ENCODE measurements at places on chromosomes 12 and 14. TPM values are rescaled to one million over a fixed set of nuclear protein-coding genes. Genes with fewer than 3 reads are reported as not detected.

GRCh38 chr14:75985618-75986438, at the start of gene IFT43:
Gene IFT43 (plus strand): TSS chr14:75985763. CDS start chr14:75985787, 24 bp downstream.
- H3K4me3 ChIP-seq = peak within 1 kb of the TSS; percentile 97
- DNase-seq = peak; percentile 96
- H3K27me3 ChIP-seq = no peaks in the 10 kb centered on the region
- H3K27ac ChIP-seq = peak within 1 kb of the TSS; percentile 68

DNA sequence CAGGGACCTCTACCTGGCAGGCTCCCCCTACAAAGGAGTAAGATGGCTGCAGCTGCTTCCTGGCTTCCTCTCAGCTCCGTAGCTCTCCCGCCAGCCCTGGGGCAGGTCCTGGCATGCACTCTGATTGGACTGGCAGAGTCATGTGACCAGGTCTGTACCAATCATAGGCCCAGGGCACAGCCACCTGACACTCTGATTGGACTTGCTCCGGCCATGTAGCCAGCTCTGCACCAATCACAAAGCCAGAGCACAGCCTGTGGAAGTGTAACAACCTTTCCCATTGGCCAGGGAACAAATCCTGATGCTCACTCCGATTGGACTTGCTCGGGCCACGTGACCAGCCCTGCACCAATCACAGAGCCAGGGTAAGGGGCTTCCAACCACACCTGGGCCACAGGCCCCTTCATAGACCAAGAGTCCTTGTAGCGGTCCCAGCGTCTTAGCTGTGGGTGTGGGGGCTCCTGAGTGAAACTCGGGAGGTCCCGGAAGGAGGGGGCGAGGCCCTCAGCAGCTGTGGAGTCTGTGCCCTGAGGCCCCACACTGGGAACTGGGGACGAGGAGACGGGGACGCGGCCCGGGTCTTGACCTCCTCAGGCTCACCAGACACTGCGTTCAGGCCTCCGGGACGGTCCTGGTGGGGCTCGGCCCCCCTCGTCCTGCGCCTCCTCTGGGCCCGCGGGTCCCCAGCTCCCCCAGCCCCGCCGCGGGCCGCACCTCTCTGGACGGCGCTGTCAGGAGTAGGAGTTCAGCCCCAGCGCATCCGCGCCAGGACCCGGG, 210.6 kb downstream of the ADGRD1 start:
- H3K27ac ChIP-seq = no peak overlapping the region
- no peak for DNase-seq
- H3K36me3 ChIP-seq = no peaks in the 10 kb centered on the region
- H3K4me1 ChIP-seq = no peaks in the 10 kb centered on the region
- H3K4me3 ChIP-seq = no peak overlapping the region

GRCh38 chr12:80400571-80400991, 43.5 kb upstream of the PTPRQ start:
- no peaks in the 10 kb centered on the region for H3K27me3 ChIP-seq
- H3K4me1 ChIP-seq = no peaks in the 10 kb centered on the region
- no peak for DNase-seq
- no peak overlapping the region for H3K4me3 ChIP-seq

GRCh38 chr14:88588081-88588480, 25.2 kb downstream of the ZC3H14 start:
- H3K27ac ChIP-seq = no peak overlapping the region
- H3K36me3 ChIP-seq = no peaks in the 10 kb centered on the region
- H3K4me1 ChIP-seq = no peaks in the 10 kb centered on the region
- no peak for DNase-seq

DNA sequence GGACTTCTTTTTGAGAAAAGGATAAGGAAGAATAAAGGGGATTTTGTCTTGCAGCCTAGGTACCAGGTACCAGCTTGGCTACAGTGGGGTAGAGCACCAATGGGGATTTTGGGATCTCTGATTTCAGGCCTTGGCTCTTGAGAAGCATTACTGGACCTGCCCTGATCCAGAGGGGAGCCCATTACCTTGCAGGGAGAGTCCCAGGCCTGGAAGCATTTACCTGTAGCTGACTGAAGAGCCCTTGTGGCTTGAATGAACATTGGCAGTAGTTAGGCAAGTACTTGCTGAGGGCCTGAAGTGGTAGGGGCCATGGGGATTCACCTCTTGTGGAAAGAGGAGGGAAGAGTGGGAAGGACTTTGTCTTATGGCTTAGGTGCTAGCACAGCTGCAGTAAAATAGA, 308.2 kb upstream of the FBXO33 start:
- H3K36me3 ChIP-seq = no peaks in the 10 kb centered on the region
- no peak for DNase-seq
- no peak overlapping the region for H3K27ac ChIP-seq
- no peaks in the 10 kb centered on the region for H3K27me3 ChIP-seq
- H3K4me1 ChIP-seq = no peaks in the 10 kb centered on the region
- H3K4me3 ChIP-seq = no peak overlapping the region

DNA sequence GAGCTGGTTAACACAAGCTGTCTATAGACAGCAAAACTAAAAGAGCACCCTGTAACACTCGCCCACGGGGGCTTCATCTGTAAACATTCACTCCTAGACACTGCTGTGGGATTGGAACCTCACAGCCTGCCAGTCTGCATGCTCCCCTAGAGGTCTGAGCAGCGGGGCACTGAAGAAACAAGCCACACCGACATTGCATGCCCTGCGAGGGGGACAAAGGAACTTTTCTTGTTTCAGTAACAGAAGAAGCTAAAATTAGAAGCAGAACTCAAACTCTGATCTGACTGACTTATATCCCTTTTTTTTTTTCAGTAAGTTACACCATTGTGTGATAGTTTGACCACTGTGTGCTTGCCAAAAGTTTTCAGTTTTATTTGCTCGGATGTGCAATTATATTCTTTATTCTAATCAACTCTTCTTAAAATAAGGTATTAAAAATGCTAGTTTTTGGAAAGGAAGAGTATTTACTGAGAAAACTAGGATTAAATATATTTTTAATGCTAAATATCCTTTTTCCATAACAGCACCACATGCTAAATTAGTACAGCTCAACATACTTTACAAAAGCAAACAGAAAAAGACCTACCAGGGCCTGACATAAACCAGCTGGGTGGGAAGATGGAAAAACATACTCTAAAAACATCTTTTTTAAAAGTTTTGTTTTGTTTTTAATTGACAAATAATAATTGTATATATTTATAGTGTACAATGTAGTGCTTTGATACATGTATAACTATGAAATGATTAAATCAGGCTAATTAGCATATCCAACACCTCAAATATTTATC, 100.2 kb downstream of the EPS8 start:
- DNase-seq = no peak

DNA sequence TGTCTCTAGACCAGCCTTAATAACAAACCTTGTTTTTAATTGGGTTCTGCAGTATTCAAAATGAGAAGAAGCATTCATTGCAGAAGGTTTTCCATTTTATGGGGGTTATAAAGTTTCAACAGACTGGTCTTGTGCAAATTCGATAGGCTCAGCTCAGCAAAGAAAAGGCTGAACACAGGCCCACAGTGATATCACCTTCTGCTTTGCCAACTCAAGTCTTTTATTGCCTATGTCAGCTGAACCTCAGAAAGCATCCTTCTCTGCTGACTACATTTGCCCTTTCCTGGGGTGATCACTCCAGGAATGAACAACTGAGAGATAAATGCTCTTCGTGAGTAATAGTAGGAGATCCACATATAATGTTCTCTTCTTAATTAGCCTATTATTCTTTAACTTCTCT, 134.5 kb upstream of the CCDC175 start:
- no peak overlapping the region for H3K4me3 ChIP-seq
- no peaks in the 10 kb centered on the region for H3K36me3 ChIP-seq
- H3K27me3 ChIP-seq = no peaks in the 10 kb centered on the region
- no peak overlapping the region for H3K27ac ChIP-seq
- DNase-seq = no peak
- H3K4me1 ChIP-seq = no peaks in the 10 kb centered on the region

GRCh38 chr12:124489220-124489619, 78.2 kb downstream of the NCOR2 start:
- DNase-seq = no peak
- H3K4me1 ChIP-seq = no peaks in the 10 kb centered on the region
- H3K36me3 ChIP-seq = no peaks in the 10 kb centered on the region
- H3K27ac ChIP-seq = no peak overlapping the region

DNA sequence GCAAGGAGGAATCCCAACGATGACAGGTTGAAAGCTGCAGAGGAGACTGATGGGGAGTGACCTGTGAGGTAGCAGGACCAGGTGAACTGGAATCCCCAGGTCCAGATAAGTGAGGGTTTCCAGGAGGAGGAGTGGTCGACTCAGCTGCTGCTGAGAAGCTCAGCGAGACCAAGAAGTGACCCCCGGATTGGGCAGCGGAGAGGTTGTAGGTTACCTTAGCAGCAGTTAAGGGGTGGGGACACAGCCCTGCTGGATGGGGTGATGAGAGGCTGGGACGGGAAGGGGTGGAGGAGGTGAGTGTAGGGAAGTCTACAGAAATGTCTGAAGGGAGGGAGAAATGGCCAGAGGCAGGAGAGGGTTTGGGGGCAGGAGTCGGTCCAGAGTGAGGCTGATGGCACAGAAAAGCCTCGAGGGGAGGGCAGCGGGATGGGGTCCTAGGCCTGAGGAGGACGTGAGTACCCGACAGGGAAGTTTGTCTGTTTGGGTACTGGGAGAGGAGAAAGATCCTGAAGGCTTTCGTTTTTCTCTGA, 2.6 kb upstream of the RCOR1 start:
- DNase-seq = no peak
- H3K27me3 ChIP-seq = no peaks in the 10 kb centered on the region
- no peak overlapping the region for H3K27ac ChIP-seq
- H3K4me3 ChIP-seq = no peak overlapping the region
- H3K36me3 ChIP-seq = no peaks in the 10 kb centered on the region

GRCh38 chr12:65779091-65779642, 45.1 kb upstream of the HMGA2 start:
- no peak overlapping the region for H3K4me3 ChIP-seq
- H3K4me1 ChIP-seq = no peaks in the 10 kb centered on the region
- H3K27ac ChIP-seq = no peak overlapping the region
- no peaks in the 10 kb centered on the region for H3K36me3 ChIP-seq
- H3K27me3 ChIP-seq = no peaks in the 10 kb centered on the region

- H3K27ac ChIP-seq = peak overlapping the region; percentile 36
- no peaks in the 10 kb centered on the region for H3K36me3 ChIP-seq
- no peak for DNase-seq
- no peaks in the 10 kb centered on the region for H3K4me1 ChIP-seq
These were observed 192.9 kb upstream of the NUDT4 start for GRCh38 chr12:93184672-93185368.

- no peak for DNase-seq
- no peak overlapping the region for H3K4me3 ChIP-seq
- H3K36me3 ChIP-seq = no peaks in the 10 kb centered on the region
- no peaks in the 10 kb centered on the region for H3K27me3 ChIP-seq
These were observed 38.8 kb downstream of the UBR7 start for GRCh38 chr14:93245764-93246420.

- no peak for DNase-seq
- H3K36me3 ChIP-seq = no peaks in the 10 kb centered on the region
- H3K4me1 ChIP-seq = no peaks in the 10 kb centered on the region
- H3K4me3 ChIP-seq = no peak overlapping the region
- no peaks in the 10 kb centered on the region for H3K27me3 ChIP-seq
These were observed 2.3 kb downstream of the TCP11L2 start for GRCh38 chr12:106304797-106305196.

DNA sequence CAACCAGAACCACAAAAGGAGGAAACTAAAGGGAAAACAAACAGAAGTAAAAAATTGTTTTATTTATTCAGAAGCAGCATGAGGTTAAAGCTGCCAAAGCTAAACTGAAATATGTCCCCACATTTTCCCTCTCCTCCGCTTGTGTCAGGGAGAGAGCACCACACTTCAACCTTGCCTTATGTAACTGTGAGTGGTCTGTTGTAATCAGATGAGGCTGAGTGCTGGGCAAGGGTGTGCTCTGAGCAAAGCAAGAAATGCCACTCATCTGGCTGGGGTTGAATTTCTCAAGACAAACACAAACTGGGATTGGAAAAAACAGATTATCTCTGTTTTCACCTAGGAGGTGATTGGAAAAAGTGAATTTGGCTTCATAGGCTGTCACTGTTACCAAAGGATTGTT, 12.2 kb downstream of the CAPZA3 start:
- no peak for DNase-seq
- H3K27ac ChIP-seq = no peak overlapping the region
- no peaks in the 10 kb centered on the region for H3K36me3 ChIP-seq
- H3K27me3 ChIP-seq = no peaks in the 10 kb centered on the region
- no peaks in the 10 kb centered on the region for H3K4me1 ChIP-seq

DNA sequence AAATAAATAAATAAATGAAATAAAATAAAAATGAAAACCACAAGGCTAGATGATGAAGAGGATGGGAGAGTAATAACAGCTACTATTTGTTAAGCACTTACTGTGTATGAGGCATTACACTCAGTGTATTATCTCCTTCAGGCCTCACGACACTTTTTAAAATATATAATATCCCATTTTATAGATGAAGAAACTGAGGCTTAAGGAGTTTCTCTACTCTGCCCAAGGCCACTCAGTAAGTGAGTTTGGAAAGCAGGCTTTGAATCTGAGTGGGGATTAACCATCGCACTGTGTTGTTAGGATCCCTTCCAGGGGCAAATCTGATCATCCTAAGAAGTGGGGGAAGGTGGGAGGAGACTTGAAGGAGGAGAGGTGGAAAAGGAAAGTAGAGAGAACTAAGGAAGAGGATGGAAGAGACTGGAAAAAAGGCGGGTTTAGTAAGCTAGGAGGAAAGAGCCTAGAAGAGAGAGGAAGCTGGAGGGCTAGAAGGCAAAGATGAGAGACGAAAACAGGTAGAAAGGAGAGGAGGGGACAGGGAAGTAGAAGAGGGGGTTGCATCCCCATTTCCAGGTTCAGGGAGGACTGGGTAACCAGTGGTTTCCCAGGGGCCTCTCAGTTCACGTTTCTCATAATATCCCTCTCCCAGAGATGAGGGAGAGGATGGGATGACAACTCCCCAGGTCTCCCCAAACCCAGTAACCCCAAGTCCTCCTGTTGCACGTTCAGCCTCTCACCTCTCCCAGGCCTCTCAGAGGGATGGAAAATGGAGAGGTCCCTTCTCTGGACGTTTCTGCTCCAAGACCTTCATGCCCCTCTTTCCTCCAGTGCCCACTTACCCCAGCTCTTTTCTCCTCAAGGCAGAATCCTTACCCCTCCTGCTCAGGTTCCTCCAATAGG, 1.7 kb downstream of the STAT6 start:
- H3K4me1 ChIP-seq = peaks cover 12% of the 10 kb centered on the region
- H3K36me3 ChIP-seq = peaks cover 18% of the 10 kb centered on the region
- peak; percentile 17 for DNase-seq

DNA sequence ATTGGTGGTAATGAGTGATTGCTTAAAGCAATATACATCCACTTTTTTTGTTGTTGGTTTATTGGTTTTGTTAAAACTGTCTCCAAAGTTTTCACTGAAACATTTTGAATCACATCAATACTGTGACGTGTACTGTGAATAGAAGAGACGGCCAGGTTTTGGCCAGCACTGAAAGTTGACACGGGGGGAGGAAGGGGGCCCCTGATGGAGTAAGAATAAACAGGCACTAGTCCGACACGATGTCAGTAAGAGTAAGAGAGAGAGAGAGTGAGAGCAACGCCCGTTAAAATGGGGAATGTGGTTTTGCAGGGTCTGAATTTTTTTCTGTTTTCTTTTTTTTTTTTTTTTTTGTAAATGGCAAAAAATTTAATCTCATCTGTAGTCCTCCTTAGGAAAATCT, 14.7 kb downstream of the PEBP1 start:
- no peak overlapping the region for H3K27ac ChIP-seq
- H3K4me3 ChIP-seq = no peak overlapping the region
- H3K4me1 ChIP-seq = no peaks in the 10 kb centered on the region
- no peaks in the 10 kb centered on the region for H3K36me3 ChIP-seq
- DNase-seq = no peak

The MEG3 gene
- 11.0 TPM for total RNA-seq

The EP400 gene
- 23.3 TPM for total RNA-seq

The AKAP3 gene
- total RNA-seq = 3.3 TPM

The ATL1 gene
- total RNA-seq = 11.9 TPM

The PAX9 gene
- total RNA-seq = 0.77 TPM

The CD163 gene
- total RNA-seq = 14.4 TPM

The RIMKLB gene
- 6.0 TPM for total RNA-seq

The DNAI7 gene
- not detected for total RNA-seq
